Glutamatergic neuron (in vitro differentiated cells): ENCODE measurements at places on chromosomes 3 and 15.

DNA sequence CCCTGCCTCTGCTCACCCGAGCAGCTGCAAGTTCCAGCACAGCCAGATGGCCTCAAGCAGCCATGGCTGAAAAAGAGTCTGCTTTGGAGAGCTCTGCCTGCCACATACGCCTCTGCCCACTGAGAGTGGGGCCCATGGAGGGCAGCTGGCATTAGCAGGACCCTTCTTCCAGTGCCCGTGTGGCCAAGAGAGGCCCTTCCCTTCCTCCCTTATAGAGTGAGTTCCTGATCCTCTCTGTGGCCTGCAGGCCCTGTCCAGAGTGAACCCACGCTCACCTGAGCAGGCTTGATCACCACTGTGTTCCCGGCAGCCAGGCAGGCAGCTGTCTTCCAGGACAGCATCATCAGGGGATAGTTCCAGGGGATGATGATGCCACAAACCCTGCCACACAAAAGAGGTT, 41.4 kb upstream of the SLC41A3 start:
- peaks cover 5% of the 10 kb centered on the region for H3K4me1 ChIP-seq
- DNase-seq = no peak
- no peak overlapping the region for H3K4me3 ChIP-seq
- H3K27me3 ChIP-seq = peaks cover 2% of the 10 kb centered on the region
- no peak overlapping the region for H3K27ac ChIP-seq

DNA sequence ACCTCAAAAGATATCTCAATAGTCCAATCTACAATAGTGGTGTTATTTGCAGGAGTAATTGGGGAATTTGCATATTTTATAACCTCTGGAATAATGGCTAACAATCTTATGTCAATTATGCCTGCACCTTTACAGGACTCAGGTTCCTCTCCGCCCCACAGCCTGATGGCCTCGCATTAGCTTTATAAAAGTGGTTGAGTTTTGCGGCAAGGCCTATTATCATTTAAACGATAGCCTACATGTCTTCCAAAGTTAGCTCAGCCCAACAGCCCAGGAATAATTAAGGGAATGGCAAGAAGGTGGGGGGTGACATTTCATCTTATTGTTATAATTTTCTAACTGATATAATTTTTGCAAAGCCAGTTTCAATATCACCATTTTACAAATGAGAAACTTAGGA, 97.3 kb downstream of the RTP4 start:
- H3K27ac ChIP-seq = no peak overlapping the region
- H3K36me3 ChIP-seq = peaks cover 7% of the 10 kb centered on the region
- DNase-seq = no peak
- peaks cover 2% of the 10 kb centered on the region for H3K27me3 ChIP-seq

DNA sequence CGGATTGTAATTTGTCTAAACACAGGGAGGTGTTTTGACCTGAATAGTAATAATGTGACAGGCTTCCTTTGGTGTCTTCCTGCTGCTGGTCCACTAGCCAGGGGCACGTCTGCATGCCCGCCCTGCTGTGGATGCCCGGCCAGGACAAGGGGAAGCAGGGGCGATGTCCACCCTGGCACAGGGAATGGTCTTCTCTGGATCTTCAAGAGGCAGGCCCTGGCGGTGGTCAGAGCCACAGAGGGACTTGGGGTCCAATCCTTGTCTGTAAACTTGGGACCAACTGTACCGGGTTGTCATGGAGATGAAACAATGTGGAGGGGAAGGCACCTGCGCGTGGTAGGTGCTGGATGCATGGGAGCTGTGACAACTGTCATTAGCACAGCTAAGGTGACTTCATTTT, 134.1 kb downstream of the RPLP1 start:
- peaks cover 5% of the 10 kb centered on the region for H3K4me1 ChIP-seq
- H3K4me3 ChIP-seq = no peak overlapping the region
- H3K27ac ChIP-seq = no peak overlapping the region
- H3K27me3 ChIP-seq = peaks cover 3% of the 10 kb centered on the region

GRCh38 chr3:71778353-71778752, 6.6 kb downstream of the PROK2 start:
- no peak overlapping the region for H3K27ac ChIP-seq
- H3K27me3 ChIP-seq = peaks cover 4% of the 10 kb centered on the region
- H3K4me3 ChIP-seq = no peak overlapping the region
- DNase-seq = no peak

- DNase-seq = no peak
- H3K4me1 ChIP-seq = peaks cover 38% of the 10 kb centered on the region
- peaks cover 13% of the 10 kb centered on the region for H3K36me3 ChIP-seq
- H3K27me3 ChIP-seq = no peaks in the 10 kb centered on the region
These were observed 274.9 kb upstream of the SEMA6D start for GRCh38 chr15:47442371-47442770.

DNA sequence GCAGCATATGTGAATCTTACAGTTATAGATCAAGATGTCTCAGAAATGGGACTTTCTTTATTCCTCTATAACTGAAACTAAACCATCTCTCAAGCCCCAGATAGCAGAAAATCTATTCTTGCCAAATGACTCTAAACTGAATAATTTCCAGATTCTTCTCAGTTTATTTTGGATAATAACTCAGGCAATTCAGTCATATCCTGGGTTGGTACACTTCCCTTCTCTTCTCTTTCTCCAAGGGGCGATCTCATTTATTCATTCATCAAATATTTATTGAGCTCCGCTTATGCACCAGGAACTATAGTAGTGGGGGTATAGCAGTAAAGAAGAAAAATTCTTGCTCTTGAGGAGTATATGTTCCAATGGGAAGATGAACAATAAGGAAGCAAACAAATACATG, 13.5 kb upstream of the PCOLCE2 start:
- no peaks in the 10 kb centered on the region for H3K27me3 ChIP-seq
- H3K36me3 ChIP-seq = no peaks in the 10 kb centered on the region
- H3K4me1 ChIP-seq = peaks cover 16% of the 10 kb centered on the region
- no peak overlapping the region for H3K27ac ChIP-seq
- no peak for DNase-seq

GRCh38 chr3:24846286-24846860, 351.7 kb upstream of the THRB start:
- DNase-seq = peak; percentile 63
- H3K27me3 ChIP-seq = peaks cover 6% of the 10 kb centered on the region
- peaks cover 52% of the 10 kb centered on the region for H3K4me1 ChIP-seq
- peak overlapping the region; percentile 77 for H3K27ac ChIP-seq
- H3K4me3 ChIP-seq = peak overlapping the region; percentile 8

DNA sequence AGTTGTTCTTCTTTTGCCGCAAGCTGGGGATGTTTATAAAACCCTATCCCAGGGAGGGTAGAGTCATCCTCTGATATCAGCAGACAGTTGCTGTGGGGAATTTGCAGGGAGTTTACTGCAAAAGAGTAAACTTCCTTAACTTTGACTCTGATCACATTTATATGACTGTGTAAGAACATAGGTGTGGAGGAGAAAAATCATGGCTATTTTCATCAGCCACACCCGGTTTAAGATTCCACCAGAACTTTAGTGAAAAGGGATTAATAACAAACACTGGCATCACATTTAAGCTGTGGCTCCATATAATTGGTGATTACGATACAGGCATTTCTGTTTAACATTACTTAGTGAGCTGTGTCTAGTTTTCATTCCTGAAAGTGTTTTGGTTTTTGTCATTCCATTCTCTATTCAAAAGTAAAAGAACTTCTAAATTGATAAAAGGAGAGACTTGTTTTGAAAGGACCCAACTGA, 143.1 kb downstream of the MYLK start:
- no peaks in the 10 kb centered on the region for H3K4me1 ChIP-seq
- peaks cover 6% of the 10 kb centered on the region for H3K27me3 ChIP-seq
- peaks cover 4% of the 10 kb centered on the region for H3K36me3 ChIP-seq
- H3K4me3 ChIP-seq = no peak overlapping the region

- H3K27ac ChIP-seq = no peak overlapping the region
- no peaks in the 10 kb centered on the region for H3K27me3 ChIP-seq
- no peak overlapping the region for H3K4me3 ChIP-seq
- peaks cover 25% of the 10 kb centered on the region for H3K4me1 ChIP-seq
- H3K36me3 ChIP-seq = no peaks in the 10 kb centered on the region
These were observed 96.4 kb downstream of the NAALADL2 start for GRCh38 chr3:174955513-174956016.

GRCh38 chr3:46383951-46384330, 13.2 kb downstream of the CCR5 start:
- H3K4me1 ChIP-seq = no peaks in the 10 kb centered on the region
- no peak overlapping the region for H3K27ac ChIP-seq
- H3K27me3 ChIP-seq = no peaks in the 10 kb centered on the region
- H3K4me3 ChIP-seq = no peak overlapping the region
- DNase-seq = no peak

DNA sequence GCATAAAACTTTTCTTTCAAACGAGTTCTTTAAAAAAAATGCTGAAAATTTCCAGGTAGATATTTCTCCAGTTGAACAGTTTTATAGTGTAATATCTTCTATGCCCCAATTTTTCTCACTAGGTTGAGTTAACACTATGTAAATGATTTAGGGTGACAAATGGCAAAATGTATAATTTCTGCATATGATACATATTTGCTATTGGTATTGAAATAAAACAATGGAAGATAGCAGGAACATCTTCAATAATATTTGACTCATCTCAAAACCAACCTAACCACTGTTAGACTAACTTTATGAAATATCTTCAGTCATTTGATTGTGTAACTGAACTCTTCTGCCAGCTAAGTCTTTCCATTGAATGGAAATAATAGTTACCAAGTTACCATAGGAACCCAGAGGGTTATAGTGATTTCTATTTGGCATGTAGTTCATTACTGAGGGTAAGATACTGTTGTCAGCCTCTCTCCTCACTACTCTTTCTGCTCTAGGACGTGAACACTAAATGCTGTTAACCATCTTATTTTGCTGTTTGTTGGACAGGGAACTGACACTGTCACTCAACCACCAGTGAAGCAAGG, 824.7 kb upstream of the NECTIN3 start:
- H3K27ac ChIP-seq = no peak overlapping the region
- DNase-seq = no peak
- H3K27me3 ChIP-seq = no peaks in the 10 kb centered on the region
- no peak overlapping the region for H3K4me3 ChIP-seq
- no peaks in the 10 kb centered on the region for H3K36me3 ChIP-seq

DNA sequence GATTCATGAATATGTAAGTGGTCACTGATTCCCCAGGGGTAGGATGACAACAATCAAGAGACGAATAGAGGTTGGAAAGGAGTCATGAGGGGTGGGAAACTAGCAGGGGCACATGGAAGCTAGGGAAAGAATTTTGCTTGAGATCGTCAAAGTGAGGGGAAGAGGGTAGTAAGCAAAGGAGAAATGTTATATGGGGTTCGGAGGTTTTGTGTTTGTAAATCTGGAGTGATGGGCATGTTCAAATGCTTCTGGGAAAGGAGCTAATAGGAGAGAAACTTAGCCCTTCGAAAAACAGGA, 7.9 kb downstream of the RPL14 start:
- no peaks in the 10 kb centered on the region for H3K27me3 ChIP-seq
- H3K4me1 ChIP-seq = peaks cover 4% of the 10 kb centered on the region
- no peak for DNase-seq
- no peaks in the 10 kb centered on the region for H3K36me3 ChIP-seq
- peak overlapping the region; percentile 3 for H3K27ac ChIP-seq

- H3K36me3 ChIP-seq = no peaks in the 10 kb centered on the region
- DNase-seq = no peak
- no peaks in the 10 kb centered on the region for H3K27me3 ChIP-seq
- H3K27ac ChIP-seq = no peak overlapping the region
These were observed 96.8 kb upstream of the ROBO2 start for GRCh38 chr3:76943058-76943457.

DNA sequence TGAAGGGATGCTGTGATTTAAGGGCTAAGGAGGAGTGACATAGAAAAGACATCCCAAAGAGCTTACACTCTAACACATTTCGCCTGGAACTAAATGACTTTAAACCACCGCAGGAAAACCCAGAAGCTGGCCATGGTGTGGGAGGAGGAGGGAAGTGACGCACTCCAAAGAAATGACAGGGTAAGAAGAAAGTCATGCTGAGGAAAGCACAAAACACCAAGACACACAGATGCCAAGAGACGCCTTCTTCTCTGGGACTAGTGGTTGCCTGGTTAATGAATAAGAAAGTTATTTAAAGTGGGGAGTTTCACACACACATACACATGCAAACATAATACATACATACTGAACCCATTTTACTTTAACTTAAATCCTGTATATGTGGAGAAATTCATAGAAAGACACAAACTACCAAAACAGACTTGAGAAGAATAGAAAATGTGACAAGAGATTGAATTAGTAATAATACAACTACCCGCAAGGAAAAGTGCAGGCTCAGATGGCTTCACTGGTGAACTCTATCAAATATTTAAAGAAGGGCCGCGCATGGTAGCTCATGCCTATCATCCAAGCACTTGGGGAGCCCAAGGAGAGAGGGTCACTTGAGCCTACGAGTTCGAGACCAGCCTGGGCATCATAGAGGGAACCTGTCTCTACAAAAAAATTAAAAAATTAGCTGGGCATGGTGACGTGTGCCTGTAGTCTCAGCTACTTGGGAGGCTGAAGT, 125.5 kb downstream of the NSMCE3 start:
- H3K4me3 ChIP-seq = no peak overlapping the region
- H3K36me3 ChIP-seq = no peaks in the 10 kb centered on the region
- peaks cover 10% of the 10 kb centered on the region for H3K4me1 ChIP-seq
- peaks cover 13% of the 10 kb centered on the region for H3K27me3 ChIP-seq
- no peak for DNase-seq

DNA sequence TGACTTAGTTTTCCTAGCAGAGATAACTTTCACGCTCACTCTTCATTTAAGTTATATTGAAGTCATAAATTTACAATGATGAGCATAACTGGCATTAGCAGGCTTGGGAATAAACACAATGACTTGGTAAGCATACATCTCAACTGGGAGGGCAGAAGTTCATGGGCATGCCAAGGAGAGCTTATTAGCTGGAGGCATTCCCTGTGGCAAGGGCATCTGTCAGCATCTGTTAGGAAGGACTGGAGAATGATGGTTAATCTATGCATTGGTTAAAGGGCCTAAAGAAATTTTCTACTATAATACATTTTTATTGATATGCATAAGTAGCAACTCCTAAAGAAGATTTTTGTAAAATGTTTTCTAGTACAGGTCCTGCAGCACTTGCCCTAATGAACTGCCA, 52.4 kb downstream of the NEK11 start:
- no peak overlapping the region for H3K27ac ChIP-seq
- peaks cover 3% of the 10 kb centered on the region for H3K27me3 ChIP-seq
- DNase-seq = no peak
- H3K4me3 ChIP-seq = no peak overlapping the region

DNA sequence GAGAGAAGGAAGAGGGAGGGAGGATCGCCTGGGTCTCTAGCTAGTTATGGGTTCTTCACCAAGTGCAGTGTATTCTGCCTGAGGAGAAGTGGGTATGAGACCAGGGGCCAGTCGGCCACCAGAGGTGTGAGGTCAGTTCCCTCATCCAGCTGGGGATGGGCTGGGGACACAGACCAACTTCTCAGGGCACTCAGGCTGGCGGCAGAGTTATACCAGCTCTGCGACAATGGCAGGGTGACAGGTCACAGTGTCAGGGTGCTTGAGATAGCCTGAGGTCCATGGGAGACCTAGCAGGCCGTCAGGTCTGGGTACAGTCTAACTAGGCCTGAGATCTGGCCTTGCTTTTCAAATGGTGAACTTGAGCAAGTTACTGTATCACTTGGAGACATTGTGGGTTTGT, 31.4 kb upstream of the PLXNA1 start:
- H3K27me3 ChIP-seq = peaks cover 7% of the 10 kb centered on the region
- no peak overlapping the region for H3K4me3 ChIP-seq
- DNase-seq = peak; percentile 3
